ENCODE measurements at places on chromosomes 7 and 10.

DNA sequence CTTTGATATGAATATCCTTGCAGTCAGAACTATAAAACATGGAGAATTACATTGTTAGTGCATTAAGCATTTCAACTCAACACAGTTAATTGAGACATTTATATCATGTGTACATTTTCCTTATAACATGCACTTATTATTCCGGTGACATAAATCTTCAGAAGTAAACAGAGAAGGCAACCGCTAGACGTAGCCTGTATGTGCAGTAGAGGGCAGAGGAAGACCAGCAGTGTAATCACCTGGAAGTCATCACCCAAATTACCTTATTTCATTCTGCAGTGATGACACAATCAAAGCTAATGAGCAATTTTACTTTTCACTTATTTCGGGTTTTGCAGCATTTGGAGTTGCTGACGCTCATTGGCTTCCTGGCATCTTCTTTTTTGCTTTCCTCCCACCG is 394.6 kb downstream of the SDK1 start:
- peak; percentile 9 for DNase-seq

- no peak for DNase-seq
Observed at GRCh38 chr7:127251036-127251464, 1.7 kb downstream of the GRM8 start.

DNA sequence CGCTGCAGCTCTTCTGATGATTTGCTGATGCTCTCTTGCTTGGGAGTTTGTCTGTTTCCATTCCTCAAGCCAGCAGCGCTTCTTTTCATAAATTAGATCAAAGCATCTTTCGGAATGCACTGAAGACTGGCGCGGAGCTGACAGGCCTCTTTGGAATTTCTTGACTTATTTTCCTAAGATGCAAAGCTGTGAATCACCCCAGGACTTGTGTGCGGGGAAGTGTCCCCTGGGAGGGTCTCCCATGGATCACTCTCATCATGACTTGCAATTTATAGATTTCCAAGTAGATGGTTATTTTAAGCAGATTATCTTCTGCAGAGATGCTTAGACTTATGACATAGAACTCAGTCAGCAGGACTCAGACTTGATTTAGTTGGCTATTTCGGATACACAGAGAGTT is 467.2 kb downstream of the TCERG1L start:
- DNase-seq = no peak

- DNase-seq = peak; percentile 22
Observed at GRCh38 chr10:22022257-22023032, 18.9 kb upstream of the DNAJC1 start.

- peak; percentile 58 for DNase-seq
Observed at GRCh38 chr7:6375348-6376101, 72.2 kb downstream of the DAGLB start.
